ENCODE measurements at places on chromosomes 5 and 9.

DNA sequence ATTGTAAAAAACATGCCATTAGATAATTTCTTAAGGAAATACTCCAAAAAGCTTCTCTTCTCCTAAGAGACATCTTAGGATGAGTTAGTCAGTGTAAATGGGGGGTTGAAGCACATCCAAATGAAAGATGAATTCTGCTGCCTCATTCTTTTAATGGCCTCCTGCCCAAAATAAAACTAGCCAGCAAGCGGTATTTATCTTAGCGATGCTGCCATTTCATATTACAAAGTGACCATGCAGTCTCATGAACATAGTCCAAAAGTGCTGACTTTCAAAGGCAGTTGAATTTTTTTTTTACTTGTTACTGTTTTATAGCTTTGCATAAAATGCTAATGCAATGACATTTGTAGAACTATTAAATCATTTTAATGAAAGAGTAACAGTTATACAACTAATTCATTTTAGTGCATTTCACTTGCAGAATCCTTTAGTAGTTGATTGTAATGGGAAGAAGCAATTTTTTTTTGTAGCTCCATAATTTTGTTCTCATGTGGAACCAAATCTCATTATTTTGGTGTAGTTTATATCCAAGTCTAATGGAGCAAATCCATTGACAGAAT is 151.5 kb downstream of the CAVIN4 start:
- DNase-seq: no peak

DNA sequence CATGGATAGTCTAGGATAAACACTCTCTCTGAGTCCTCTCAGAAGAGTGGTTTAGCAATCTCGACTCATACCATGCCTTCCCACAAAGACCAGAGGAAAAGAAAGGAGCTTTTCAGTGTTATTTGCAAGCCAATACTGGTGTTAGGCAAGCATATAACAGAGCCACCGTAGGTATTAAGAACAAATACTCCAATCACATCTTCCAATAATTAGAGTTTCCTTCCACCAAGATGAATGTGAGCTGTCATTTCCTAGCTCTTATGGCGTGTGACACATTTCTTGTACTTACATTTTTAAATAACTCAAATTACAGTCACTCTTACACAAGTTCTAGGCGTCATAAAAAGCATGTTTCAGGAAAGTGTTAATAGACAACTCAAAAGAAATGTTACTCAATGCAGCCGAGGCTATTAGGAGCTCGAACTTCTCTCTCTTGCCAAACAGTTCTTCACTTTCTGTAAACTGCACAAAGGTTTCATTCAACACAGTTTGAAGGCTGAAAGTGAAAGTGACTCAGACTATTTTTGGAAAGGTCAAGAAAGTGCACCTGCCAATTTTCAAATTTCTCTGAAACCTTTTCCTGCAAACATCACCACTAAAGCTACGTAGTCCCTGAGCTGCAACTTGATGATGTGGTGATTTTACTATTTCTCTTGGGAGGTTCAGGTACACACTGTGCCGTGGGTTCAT is 153.8 kb downstream of the AUH start:
- peak; percentile 93 for DNase-seq

GRCh38 chr9:18976221-18976708 is 56.7 kb downstream of the SAXO1 start:
- peak; percentile 2 for DNase-seq

GRCh38 chr9:89929673-89930480 is 325.1 kb downstream of the GADD45G start:
- DNase-seq: no peak

DNA sequence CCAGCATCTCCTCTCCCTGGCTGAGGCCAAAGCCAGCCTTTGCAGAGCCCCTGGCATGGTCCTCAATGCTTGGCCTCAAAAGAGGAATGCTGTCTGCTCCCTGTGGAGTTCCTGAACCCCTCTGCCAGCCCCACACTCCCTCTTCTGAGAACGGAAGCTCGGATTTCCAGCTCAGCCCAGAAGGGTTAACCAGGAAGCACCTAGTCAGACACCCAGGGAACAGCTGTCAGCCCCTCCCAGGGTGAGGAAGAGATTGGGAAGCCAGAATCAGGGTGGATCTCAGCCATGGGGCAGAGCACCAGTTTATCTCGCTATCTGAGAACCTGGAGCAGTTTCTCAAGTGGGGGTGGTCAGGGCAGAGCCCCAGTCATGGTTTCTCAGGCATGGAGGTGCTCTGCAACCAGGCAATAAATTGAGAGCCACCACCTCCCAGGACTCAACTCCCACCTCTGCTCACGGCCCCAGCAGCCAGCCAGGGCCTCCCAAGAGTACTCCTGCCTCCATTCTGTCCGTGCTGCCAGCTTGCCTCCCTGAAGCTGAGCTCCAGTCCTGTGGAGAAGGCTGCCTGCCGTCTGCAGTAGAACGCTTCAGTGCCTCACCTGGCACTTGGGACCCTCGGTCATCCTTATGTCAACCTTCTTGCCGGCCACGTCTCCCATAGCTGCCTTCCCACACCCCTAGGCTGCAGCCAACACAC is 7.6 kb downstream of the FOXE1 start:
- no peak for DNase-seq

- peak; percentile 41 for DNase-seq
Observed at GRCh38 chr9:6902423-6902822, 144.7 kb downstream of the KDM4C start.

DNA sequence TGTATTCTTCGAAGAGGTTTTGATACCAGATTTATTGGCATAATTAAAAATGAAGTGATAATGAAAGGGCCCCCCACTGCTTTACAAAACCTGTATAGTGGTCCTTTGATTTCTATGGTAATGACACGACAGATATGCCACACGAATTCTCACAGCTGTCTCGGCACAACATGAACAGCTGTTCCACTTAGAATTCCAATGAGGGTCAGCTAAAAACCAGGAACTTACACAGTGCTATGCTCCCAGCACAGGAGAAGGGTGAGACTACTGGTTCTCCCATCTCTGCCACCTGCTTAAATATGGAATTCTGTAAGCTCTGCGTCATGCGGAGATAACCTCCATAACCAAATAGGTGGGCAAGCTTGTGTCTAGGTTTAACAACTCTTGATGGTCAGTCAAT is 183.0 kb upstream of the EFNA5 start:
- DNase-seq: no peak

GRCh38 chr5:129938077-129938476 is 33.8 kb downstream of the CHSY3 start:
- no peak for DNase-seq

DNA sequence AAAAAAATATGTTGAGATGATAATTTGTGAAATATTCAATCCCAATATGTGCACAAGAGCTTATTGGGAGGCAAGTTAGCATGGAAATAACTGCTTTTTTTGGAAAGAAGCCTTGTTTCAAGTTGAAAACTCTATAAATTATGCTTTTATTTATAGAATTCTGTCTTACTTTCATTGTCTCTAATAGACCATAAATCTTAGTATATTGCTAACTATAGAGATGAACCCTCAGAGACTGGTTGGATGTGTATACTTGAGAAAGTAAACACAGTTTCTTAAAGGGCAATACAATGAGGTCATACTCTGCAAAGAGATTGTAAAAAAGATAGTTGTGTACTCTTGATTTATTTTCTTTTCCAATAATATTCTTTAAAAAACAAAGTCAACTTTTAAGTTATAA is 530.3 kb downstream of the SPATA31D1 start:
- DNase-seq: no peak

- no peak for DNase-seq
Observed at GRCh38 chr9:126862104-126862761, 1.8 kb downstream of the ZBTB34 start.

- DNase-seq: no peak
Observed at GRCh38 chr5:67166460-67167285, 29.9 kb downstream of the CD180 start.

DNA sequence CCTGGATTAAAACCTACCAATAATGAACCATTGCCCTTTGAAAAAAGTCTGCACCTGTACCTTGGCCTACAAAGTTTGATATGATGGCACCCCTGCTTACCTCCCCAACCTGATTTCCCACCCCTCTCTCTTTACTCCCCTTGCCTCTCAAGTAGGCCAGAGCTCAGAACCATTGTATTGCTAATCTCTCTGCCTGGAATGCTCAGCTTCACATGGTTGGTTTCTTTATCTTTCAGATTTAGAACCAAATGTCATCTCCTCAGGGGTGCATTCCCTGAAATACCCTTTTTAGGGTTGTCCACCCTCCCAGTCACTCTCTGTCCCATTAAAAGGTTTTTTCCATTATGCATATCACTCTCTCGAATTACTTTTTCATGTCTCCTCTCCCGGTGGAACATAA is 116.6 kb upstream of the VCAN start:
- DNase-seq: no peak

GRCh38 chr9:134963546-134963945 is 45.8 kb upstream of the FCN1 start:
- DNase-seq: no peak

DNA sequence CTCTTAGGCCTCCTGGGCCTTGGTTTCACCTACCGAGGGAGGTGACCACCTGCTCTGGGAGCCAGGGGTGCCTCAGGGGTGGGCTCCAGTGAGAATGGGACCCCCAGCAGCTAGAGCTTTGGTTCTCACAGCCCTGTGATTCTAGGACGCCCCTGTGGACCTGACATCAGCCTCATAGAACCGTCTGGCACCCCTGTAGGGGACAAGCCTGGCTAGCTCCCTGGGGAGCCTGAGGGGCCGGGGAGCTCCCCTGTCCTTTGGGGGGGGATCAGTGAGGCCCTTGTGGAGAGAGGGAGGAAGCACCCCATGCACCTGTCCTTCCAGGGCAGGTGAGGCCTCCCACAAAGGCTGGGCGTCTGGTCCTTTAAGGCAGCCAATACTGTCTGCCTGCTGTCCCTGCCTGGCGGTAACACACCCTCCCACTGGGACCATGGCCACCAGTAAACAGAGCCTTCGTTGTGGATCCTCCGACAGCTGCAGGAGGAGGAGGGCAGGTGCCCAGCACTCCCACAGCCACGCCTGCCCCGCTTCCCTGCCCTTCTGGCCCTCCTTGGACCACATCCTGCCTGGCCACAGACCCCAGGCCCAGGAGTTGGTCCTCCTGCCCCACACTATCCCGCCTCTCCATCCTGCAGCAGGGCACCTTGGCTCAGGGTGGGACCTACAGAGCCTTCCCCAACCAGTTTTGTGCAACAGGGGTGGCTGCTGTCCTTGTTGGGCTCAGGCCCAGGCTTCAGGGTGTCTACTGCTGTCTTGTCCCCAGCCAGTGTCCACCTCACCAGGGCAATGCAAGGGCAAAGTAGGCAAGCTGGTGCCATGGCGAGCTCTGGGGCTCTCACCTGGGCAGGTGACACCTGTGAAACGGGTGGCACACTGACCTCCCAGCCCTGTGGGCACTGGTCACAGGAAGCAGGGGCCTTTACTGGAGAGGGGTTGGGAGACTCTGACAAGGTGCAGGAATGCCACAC is 3.0 kb upstream of the TUBB4B start:
- no peak for DNase-seq

DNA sequence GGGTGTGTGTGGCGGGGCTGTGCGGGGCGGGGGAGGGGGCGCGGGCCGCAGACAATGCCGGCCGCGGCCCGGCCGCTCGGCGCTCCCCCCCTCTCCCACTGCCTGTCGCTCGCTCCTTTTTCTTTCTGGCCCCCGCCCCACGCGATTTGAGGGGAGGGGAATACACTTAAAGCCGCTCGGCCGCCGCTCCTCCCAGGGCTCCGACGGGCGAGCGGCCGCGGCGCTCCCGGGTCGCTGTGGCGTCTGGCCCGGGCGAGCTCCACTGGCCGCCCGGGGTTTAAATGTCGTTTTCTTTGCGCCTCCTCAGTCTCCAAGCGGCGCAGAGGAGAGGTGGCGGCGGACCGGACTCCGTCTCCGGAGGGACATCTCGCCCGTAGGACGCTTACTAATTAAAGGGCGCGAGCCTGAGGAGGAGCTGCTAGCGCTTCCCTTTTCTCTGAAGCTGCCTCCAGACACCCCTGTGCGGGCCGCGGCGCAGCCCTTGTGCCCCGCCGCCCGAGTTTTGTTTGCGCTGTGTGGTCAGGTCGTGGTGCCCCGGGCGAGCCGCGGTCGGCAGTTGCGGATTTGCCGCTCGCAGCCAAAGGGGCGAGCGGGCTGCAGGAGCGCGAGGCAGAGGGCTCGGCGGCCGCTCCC is 1.4 kb downstream of the ZSWIM6 start:
- DNase-seq: no peak

GRCh38 chr9:114203410-114204140 is 48.2 kb downstream of the COL27A1 start:
- no peak for DNase-seq

GRCh38 chr5:120614531-120615180 is 150.6 kb downstream of the PRR16 start:
- peak; percentile 87 for DNase-seq

DNA sequence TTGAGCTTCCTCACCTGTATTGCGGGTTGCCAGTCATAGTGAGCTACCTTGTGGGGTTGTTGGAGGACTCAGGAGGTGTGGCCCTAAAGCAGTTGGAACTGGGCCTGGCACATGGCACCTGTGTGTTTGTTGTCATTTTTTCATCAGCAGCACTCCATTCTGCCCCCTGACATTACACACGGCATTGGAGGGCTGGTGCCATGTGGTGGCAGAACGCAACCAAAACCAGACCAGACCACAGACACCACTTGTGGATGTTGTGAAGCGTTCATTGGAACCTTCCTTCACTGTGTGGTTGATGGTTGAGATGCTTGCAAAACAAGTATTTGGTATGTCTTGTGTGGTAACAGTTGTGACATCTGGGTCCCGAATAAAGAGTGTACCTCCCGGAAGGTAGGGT is 113.2 kb upstream of the ERCC6L2 start:
- DNase-seq: no peak

GRCh38 chr5:1568201-1568979 is 44.6 kb upstream of the LPCAT1 start:
- DNase-seq: peak; percentile 93

DNA sequence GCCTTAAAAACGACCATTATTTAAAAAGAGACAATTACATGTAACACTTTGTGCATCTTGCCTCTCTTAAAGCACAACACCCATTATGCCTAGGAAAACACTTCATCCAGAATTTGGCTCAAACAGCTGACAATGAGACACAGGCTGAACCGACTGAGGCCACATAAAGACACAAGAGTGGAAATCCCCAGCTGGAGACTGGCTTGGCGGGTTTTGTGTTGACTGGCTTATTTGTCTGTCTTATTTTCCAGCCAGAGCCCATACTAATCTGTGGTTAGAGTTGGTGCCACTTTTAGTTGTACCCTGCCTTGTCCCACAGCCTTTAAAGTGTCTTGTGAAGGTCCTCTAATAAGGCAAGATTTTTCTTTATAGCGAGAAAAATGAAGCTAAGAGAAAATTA is 21.2 kb downstream of the TRIM14 start:
- DNase-seq: no peak

DNA sequence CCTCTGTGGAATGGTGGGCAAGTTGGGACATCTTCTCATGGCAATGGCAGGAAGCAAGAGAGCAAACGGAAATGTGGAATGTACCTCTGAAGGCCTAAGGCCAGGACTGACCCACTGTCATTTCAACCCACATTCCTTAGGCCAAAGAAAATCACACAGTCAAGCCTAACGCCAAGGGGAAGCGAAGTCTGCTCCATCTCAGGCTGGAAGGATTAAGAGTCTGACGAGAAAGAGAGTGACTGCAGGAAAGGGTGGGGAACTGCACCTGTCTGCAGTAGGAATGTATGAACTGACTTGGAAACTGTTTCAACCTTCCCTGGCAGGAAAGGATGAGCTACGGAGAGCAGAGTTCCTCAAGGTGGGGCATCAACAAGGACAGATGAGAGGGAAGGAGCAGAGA is 90.2 kb upstream of the TAS2R1 start:
- no peak for DNase-seq

- no peak for DNase-seq
Observed at GRCh38 chr9:17624571-17624970, 45.7 kb downstream of the SH3GL2 start.

All from iris pigment epithelial cell (primary cell).